ENCODE measurements at places on chromosomes 12 and 14. TPM values are rescaled to one million over a fixed set of nuclear protein-coding genes. Genes with fewer than 3 reads are reported as not detected.
A peak's percentile ranks its signal among the peaks of the same experiment; 100 is the strongest.

Gene PPP4R4
- polyA plus RNA-seq = 1.9 TPM

- peak; percentile 32 for DNase-seq
Observed at GRCh38 chr12:75635606-75636444, 124.4 kb upstream of the KRR1 start.

GRCh38 chr12:124273630-124274029, 21.3 kb upstream of the RFLNA start:
- DNase-seq = peak; percentile 82

Gene POTEG
- polyA plus RNA-seq = not detected

Gene TMEM233
- not detected for polyA plus RNA-seq

Gene CEBPE
- not detected for polyA plus RNA-seq

- DNase-seq = no peak
Observed at GRCh38 chr14:75909630-75910029, 72.2 kb downstream of the TGFB3 start.

DNA sequence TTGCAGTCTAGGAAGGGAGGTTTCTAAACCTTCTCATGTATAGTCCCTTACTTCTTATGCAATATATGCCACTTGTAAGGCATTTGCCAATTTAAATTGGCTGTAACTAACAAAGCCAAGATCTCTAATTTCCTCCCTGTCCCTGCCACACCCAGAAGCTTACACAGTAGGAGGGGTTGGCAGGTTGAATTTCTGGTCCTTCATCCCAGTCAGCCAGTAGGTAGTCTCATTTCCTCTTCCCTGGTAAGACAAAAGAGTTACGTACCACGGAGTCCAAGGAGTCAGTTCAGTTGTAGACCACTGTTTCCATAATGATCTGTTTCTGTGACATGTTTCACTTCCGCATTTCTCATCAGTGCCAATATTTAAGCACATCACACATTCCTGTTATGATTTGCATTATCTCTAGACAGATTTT, 47.0 kb upstream of the PLBD1 start:
- no peak for DNase-seq

Gene DCTN2
- polyA plus RNA-seq = 161 TPM

Gene IL31
- not detected for polyA plus RNA-seq

GRCh38 chr12:71186571-71187288, 28.9 kb upstream of the TSPAN8 start:
- no peak for DNase-seq

GRCh38 chr12:72578327-72578726, 306.2 kb downstream of the TRHDE start:
- no peak for DNase-seq

GRCh38 chr12:15797818-15798217, 8.6 kb upstream of the EPS8 start:
- no peak for DNase-seq

DNA sequence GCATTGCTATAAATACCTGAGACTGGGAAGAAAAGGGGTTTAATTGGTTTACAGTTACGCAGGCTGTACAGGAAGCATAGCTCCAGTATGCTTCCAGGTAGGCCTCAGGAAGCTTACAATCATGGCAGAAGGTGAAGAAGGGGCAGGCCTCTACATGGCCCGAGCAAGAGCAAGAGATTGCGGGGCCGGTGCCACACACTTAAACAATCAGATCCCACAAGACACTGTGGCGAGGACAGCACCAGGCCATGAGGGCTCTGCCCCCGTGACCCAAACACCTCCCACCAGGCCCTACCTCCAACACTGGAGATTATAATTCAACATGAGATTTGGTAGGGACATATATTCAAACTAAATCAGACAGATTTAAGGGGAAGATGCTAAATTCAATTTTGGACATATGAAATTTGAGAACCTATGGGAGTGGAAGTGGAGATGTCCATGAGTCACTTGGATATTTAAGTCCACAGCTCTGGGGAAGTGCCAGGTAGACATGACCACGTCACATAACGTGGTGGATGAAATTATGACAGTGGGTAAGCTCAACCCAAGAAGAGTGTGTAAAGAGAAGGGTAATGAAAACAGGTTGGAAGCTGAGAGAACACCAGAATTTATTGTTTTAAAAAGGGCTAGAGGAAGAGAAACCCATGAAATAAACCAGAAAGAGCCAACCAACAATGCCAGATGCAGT, 1.5 kb upstream of the LTA4H start:
- peak; percentile 25 for DNase-seq

Gene NTS
- not detected for polyA plus RNA-seq

DNA sequence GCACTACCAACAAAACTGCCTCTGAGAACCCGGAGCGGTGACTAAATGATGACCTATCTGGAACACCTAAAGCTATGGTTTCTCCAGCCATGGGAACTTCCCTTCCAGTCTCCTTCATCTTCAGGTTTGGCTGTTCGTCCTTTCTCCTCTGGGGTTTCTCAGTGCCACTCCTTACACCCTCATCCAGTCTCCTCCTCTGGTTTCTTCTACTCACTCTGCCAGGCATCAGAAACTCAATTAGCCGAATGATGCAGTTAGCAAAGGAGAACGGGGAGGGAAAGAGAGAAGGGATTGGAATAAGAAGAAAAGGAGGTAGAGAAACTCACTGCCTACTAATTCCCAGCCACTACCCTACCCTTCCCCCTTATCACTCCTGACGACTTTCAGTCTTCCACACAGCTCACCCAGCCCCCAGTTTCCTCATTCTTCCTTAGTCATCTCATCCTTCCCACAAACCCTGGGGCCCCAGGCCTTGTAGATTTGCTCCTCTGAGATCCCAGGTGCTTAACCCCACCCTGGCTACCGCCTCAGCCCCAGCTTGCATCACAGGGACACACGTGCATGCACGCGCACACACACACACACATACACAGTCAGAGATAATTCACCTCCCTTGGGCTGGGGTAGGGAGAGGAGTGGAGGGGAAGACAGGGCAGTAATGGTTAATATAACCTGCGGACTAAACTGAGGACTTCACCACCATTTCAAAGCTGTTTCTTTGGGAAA, 13.0 kb downstream of the FGD6 start:
- DNase-seq = peak; percentile 100

- no peak for DNase-seq
Observed at GRCh38 chr14:89190765-89191513, 226.1 kb downstream of the FOXN3 start.

GRCh38 chr12:104360983-104361707, 57.6 kb downstream of the EID3 start:
- peak; percentile 33 for DNase-seq

GRCh38 chr12:23703051-23703450, 246.4 kb downstream of the SOX5 start:
- no peak for DNase-seq

GRCh38 chr12:127174881-127175280, 1092.1 kb upstream of the TMEM132C start:
- DNase-seq = no peak

DNA sequence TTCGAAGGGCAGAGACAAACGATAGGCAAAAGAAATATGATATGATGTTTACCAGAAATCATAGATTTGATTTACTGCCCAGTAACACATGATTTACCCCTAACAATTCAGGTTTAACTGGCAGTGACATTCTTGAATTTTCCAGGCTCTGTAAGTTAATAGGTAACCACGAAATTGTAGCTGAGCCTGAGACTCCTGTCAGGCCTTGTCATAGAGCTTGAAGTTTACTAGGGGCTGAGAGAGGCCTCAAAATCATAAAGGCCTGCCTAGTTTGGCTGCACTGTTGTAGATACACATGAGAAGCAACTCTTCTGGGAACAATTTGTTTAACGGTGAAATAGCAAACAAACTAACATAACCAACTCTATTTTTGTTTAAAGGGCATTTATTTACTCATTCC, 3.3 kb downstream of the ERP27 start:
- no peak for DNase-seq

- DNase-seq = no peak
Observed at GRCh38 chr12:26795910-26796309, 37.1 kb downstream of the ITPR2 start.

Gene SYT10
- polyA plus RNA-seq = not detected
